ENCODE measurements at places on chromosomes 12 and 14. TPM values are rescaled to one million over a fixed set of nuclear protein-coding genes. Genes with fewer than 3 reads are reported as not detected.

Gene TGM1
- 16.1 TPM for total RNA-seq

Gene KLRC2
- not detected for total RNA-seq

DNA sequence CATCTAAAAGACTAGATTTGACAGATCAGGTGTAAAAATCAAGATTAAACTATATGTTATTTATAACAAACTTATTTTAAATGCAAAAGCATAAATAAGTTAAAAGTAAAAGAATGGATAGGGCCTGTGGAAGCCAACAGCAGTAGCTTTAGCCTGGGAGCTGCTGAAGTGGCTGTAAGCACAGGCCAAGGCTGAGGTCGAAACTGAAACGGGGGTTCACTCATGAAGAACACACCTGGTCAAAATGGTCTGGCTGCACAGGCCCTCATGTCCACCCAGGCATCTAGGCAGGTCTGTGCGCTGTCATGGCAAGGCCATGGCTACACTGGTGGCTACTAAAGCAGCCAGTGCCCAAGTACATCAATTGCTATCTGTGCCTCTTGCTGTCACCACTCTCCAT lies 23.1 kb downstream of the CATSPERB start:
- ATAC-seq = no peak

Gene GPR162
- total RNA-seq = 0.15 TPM

DNA sequence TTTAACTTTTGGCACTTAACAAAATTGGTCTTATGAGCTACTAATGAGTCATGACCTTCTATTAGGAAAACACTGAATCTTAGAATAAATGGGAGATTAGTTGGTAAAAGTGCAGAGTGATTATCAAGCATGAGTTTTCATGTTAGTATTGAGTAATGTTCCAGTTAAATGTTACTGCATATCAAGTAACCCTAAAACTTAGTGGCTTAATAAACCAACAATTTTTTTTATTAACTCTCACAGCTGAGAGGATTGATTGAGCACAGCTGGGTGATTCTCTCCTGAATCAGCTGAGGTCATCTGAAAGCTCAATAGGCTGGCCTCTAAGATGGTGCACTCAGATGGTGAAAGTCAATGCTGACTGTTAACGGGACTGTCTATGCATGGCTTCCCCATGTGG lies 248.6 kb downstream of the BCL11B start:
- no peak for ATAC-seq

DNA sequence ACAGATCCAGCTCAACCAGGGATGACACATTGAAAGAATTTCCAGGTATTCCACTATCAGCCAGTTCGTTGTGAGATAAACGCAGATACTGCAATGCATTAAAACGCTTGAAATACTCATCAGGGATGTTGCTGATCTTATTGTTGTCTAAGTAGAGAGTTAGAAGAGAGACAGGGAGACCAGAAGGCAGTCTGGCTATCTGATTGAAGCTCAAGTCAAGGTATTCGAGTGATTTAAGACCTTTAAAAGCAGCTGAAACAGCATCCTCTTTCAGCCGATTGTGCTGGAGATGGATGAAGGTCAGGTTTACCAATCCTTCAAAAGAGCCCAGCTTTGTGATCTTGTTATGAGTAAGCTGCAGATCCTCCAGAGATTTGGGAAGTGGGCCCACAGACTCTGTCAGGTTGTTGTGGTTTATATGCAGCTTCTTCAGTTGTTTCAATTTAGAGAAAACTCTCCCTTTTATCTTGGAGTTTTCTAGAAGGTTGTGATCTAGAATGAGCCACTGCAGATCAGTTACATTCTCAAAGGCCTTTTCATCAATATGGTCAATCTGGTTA lies 3.0 kb downstream of the LUM start:
- ATAC-seq = no peak

GRCh38 chr12:16002880-16003279 lies 91.7 kb downstream of the DERA start:
- no peak for ATAC-seq

DNA sequence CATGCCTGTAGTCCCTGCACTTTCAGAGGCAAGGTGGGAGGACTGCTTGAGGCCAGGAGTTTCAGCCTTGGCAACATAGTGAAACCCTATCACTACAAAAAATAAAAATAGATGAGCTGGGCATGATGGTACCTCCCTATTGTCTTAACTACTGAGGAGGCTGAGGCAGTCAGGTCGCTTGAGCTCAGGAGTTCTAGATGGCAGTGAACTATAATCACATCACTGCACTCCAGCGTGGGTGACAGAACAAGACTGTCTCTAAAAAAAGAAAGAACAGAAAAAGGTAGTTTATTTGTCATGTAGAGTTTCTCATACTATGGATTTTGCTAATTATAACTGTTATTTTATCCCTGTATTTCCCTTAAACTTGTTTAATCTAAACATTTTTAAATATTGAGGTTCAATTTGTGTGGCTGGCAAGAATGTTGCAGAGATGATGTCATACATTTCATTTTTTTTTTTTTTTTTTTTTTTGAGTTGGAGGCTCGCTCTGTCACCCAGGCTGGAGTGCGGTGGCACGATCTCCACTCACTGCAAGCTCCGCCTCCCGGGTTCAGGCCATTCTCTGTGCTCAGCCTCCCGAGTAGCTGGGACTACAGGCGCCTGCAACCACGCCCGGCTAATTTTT lies 39.7 kb upstream of the ATF7IP start:
- ATAC-seq = no peak

GRCh38 chr12:1719139-1719538 lies 28.3 kb downstream of the ADIPOR2 start:
- no peak for ATAC-seq

GRCh38 chr12:76259660-76260389 lies 88.4 kb downstream of the BBS10 start:
- ATAC-seq = no peak

DNA sequence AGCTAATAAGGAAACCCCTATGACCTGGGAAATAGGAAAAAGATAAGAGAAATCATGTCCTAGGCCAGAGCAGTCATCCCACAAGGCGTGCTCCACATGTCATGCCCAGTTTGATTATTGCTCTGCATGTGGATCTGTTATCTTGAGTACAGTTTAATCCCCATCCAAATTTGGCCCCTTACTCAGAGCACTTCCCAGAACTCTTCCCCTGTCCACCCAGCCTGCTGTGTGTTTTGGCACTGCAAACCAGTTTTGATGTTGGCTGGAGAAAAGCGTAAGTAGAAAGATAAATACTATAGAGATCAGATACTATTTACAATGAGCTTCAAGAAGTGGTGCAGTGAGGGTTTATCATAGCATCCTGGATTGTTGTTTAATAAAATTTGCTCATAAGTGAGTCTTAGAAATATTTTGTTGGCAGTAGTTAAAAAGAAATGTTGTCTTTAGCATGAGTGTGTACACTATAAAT lies 83.8 kb downstream of the PTPRB start:
- no peak for ATAC-seq

DNA sequence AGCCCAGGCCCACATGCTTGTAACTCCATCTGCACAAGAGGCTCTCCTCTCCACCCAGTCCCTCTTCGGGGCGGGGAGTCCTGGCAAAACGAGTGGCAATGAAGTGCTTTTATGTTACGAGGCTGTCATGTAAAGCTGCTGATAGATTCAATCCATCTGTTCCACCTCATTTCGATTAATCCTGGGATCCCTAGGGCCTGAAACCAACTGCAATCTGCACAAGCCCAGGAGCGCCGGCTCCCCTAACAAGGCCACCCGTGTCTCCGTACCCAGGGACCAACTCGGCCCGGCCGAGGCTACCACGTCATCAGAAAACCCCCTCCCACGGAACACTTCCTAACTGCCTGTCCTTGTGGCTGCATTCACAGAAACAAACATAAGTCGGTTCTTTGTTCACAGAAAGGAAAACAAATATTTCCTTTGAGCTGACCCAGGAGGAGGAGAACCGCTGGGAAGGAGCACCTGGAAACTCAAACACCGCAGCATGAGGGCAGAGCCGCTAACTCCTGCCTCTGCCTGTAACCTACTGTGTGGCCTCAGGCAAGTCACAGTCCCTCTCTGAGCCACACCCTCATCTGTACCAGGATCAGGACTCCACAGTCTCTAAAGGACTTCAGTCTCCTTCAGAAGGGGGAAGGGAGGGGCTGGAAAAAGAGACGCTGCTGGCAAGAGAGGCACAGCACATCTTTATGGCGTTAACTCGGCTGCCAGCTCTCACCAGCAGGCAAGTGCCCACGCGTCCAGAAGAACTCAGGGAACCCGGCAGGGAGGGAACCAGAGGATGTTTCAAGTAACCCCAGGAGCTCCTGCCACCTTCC lies 47.8 kb downstream of the CCDC88C start:
- ATAC-seq = peak; percentile 46

DNA sequence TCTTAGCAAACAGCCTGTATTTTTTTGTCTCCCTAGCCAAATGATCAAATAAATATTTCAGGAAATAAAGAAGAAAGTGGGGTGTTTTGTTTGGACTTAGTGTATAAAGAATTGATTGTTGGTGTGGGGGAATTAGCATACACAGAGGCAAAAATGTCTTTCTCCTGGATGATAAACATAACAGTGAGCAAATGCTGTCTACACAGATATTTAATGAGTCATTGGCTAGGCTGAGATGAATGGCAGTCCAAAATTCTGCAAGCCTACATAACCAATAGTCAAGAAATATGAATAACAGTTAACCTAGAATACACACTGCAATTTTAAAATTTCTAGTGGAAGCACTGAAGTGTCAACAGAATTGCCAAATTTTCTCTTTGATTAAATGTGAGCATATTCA lies 35.8 kb downstream of the MYF5 start:
- no peak for ATAC-seq

Gene CHGA
- total RNA-seq = not detected

Gene ADAMTS20
- 0.05 TPM for total RNA-seq

- ATAC-seq = peak; percentile 13
Measured at GRCh38 chr14:102777711-102778337, 575 bp downstream of the TRAF3 start.

DNA sequence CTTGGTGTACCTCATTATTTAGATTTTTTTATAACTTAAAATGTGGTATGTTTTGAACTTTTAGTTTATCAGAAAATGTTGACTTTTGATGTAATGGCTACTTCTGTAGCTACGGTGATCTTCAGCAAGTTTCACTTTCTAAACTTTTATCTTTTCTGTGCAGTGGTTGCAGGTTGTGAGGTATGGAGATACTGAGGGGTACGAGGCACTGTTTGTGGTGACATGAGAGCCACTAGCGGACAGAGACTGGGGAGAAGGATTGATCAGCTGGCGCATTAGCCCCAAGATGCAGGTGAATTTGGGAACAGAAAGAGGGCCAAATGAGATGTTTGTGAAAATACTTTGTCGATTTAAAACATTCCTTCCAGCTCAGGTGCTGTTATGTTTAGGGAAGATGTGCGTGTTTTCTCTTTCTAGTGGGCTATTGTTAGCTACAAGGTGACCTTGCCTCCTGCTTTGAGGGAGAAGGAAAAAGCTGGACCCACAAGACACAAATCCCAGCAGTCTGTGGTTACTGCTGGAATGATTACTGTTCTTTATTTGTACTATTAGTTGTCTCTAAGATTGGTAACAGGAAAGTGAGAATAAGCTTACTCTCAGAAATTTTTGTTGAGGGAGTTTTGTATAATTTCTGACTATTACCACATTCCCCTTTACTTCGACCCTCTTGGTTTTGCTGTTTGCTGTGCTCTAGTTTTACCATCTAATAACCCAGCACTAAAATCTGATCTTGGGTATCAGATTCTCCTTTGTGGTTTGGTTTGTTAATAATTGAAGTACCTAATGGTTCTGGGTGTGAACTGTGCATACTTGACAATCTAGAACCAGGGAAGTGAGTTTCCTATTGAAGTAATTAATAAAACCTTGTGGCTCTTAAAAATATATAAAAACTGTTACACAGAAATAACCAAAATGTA lies 61.7 kb downstream of the FBXO34 start:
- peak; percentile 23 for ATAC-seq

DNA sequence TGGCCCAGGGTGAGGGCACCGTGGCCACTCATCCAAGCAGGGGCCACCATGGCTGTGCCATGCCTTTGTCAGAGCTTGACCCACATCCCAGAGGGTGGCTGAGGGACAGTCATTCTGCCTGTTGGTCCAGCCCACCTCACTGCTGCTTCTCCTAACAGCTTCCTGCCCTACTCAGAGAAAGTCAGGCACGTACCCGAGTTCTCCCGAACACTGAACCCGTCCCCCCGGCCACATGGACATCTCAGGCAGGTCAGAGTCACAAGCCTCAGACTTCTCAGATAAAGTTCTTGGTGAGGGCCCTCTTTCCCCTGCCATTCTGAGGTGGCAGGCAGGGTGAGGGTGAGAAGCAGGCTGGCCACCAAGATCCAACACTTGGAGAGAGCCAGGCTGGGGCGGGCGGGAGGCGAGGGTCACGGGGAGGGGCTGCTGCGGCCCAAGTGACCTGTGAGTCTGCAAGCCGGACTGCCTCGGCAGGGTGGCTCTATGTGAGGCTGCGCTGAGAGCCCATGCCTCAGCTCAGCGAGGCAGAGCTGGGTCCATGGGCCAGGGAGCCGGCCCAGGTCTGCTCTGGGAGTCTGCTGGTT lies 317.8 kb downstream of the TMEM121 start:
- no peak for ATAC-seq

GRCh38 chr12:108611884-108612415 lies 14.1 kb upstream of the TMEM119 start:
- ATAC-seq = peak; percentile 65

DNA sequence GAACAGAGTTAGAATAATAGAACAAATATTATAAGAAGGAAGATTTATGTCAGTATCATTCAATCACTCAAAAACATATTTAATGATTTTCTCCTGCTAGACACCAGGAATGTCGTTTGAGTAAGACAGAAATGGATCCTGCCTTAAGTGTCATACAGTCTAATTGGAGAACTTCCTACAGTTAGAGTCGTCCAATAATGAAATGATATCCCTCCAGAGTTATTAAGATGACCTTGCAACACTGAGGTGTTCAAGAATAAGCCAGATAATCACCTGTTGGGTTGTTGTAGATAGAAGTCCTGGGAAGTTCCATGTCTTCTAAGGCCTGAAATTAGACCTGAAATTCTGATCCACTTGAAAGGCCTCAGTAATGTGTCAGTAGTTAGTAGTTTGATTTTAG lies 132.3 kb downstream of the SLC38A4 start:
- no peak for ATAC-seq

Gene E2F7
- 14.7 TPM for total RNA-seq

- no peak for ATAC-seq
Measured at GRCh38 chr12:52018433-52019112, 11.8 kb downstream of the TAMALIN start.

- ATAC-seq = no peak
Measured at GRCh38 chr12:2955888-2956287, 3.3 kb upstream of the TEAD4 start.

- ATAC-seq = no peak
Measured at GRCh38 chr12:39314547-39314946, 128.4 kb downstream of the KIF21A start.

DNA sequence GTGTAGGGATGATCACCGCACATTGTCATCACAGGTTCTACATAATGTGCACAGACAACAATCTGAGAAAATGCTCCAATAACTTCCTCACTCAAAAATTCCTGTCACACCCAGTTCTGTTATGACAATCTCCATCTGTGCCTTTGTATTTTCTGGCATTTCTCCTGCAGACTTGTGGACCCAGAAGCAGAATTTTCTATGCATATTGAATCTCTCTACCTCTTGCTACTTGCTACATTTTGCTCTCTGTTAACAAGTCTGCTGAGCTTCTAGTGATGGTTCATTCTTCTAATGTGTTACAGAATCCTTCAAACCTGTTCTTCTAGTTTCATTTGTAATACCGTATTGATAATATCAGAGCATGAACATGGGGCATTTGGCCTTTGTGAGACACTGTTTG lies 127.8 kb upstream of the PTPRQ start:
- no peak for ATAC-seq

- no peak for ATAC-seq
Measured at GRCh38 chr12:10636611-10637010, 23.2 kb upstream of the MAGOHB start.

GRCh38 chr12:110001596-110001995 lies 2.4 kb downstream of the ANKRD13A start:
- no peak for ATAC-seq
